ENCODE measurements at places on chromosomes 1 and 21.

DNA sequence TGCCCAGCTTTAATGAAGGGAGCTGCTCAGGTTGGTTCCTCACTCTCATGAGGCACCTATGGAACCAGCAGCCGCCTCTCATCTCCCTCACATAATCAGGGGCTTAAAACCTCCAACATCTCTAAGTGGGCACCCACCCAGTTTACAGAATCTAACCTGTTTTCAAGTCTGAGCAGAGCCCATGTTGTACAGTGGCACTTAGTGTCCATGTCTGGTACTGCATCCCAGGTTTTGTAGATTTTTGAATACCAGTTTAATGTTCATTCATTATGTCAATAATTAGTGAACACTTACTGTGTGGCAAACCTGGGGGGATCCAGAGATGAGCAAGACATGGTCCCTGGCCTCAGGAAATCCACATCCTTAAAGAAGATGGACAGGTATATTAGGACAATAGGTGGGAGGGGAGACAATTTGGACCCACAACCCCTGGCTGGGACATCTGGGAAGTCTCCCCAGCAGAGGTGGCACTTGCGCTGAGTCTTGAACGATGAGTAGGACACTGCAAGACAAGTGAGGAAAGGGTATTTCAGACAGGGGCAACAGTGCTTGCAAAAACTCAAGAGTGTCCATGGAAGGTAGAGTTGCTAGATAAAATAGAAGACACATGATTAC lies 83.3 kb downstream of the LACTBL1 start:
- DNase-seq, result peak; percentile 9

DNA sequence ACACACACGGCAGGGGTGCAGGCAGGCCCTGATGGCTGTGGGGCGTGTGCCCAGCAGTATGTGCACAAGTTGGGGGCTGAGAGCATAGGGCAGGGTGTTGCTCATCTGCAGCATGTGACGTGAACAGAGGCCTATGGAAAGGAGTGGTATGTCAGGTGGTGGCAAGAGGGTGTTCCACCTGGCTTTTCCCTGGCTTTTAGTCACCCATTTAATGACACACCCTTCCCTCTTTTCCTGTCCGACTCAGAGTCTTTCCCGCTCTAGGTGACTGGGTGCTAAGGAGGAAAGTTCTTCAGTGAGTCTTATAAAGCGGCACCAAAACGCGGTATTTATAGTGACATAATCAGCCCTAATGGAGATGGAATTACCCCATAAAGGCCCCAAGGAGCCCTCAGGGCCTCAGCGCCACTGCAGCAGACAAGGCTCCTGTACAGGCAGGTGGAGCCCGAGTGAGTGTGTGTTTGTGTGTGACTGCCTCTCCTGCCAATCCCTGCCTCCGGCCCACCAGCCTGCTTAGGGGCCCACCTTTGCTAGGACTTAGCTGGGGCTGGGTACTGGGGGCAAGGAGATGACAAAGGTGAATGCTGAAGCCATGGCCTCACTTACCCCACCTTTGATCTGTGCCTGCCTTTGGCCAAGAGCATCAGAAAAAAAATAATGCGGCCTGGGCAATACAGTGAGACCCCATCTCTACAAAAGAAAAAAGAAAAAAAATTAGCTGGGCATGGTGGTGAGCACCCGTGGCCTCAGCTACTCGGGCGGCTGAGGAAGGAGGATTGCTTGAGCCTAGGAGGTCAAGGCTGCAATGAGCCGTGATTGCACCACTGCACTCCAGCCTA lies 3.3 kb upstream of the EPHA2 start:
- no peak for DNase-seq

DNA sequence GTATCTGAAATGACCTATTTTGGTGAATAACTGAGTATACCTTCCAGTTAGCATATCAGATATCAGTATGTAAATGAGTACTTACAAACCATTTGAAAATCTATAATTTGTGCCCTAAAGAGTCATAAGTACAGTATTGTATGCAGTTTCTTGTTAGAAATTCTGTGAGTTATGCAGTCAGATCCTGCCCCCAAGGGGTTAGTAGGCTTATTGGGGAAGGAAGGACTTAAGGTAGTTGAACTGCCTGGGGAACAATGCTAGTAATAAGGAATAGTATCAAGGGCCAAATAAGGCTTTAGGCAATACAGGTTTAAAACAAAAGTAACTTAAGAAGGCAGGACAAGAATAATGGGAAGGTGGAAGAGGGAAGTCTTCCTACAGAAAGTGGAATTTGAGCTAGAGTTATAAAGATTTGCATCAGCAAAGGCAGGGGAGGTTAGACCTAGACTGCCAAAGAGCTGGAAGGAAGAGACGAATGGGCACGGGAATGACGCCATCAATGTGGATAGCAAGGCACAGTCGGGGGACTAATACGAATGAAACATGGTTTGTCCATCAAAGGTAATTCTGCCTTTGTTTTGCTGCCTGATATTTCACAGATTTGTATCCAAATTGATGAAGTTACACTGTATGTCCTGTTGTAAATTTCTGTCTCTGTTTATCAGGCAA lies 182.9 kb upstream of the DPYD start:
- no peak for DNase-seq

DNA sequence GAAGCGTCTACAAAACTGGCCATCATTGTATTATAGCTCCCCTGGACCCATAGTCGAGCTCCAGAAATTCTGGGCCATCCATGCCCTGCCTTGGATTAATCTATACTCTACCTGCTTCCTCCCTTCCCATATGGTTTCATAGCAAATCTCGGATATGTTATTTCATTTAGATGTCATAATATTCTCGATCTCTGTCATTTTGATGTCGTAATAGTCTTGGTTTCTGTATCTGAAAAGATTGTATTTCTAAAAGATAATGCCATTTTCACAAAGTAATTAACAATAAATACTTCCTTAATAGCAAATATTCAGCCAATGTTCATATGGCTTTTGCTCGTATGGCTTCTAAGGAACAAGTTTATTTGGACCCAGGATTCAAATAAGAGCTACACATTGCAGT lies 35.1 kb downstream of the DIP2A start:
- no peak for DNase-seq

- no peak for DNase-seq
Observed at GRCh38 chr1:15957221-15958095, 18.4 kb downstream of the ZBTB17 start.

GRCh38 chr1:235670157-235670776 lies 20.7 kb upstream of the GNG4 start:
- no peak for DNase-seq

DNA sequence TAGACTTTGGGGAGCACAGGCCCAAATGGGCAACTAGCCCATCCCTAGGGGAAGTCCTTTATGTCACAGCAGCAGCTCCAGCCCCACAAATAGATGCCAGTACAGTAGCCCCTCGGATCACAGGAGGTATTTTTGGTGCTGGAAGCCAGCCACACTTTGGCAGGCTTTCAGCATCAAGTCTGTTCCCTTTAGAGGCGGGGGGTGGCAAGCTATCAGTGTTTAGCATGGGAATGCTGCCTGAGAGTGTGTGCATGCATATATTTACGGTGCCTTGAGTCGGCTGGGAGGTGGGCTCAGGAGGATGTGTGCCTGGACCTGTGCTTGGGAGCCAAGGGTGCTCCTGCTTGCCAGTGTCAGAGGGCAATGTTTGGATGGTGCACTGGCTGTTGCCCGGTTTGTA lies 3.5 kb upstream of the PLXNA2 start:
- no peak for DNase-seq

GRCh38 chr1:54697896-54698295 lies 17.8 kb upstream of the TTC4 start:
- DNase-seq, result no peak

DNA sequence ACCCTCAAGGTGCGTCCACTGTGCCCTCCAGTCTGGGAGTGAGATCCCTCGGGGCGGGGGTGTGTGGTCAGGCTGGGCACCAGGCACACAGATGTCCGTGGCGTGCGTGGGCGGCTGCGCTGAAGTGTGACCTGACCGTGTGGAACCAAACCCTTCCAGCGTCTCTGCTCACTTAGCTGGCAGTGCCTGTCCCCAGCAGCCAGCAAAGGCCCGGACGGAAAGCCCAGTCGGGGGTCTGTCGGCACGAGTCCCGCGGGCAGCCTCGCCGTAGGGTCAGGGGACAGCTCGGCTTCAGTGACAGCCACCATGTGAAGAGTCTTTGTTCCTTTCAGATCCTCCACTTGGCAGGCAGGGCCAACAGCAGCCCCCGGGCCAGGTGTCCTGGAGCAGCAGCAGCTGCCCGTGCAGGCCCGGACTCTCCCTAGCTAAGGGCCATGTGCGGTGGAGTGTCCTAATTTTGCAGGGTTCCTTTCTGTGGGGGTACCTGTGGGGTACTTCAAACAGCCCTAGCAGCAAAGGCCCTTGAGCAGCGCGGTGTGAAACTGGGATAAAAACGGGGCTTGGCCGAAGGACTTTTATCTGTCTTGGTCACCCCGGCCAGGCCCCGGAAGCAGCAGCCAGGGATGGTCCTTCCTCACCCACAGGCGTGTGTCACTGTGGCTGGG lies 11.6 kb downstream of the TTLL10 start:
- no peak for DNase-seq

DNA sequence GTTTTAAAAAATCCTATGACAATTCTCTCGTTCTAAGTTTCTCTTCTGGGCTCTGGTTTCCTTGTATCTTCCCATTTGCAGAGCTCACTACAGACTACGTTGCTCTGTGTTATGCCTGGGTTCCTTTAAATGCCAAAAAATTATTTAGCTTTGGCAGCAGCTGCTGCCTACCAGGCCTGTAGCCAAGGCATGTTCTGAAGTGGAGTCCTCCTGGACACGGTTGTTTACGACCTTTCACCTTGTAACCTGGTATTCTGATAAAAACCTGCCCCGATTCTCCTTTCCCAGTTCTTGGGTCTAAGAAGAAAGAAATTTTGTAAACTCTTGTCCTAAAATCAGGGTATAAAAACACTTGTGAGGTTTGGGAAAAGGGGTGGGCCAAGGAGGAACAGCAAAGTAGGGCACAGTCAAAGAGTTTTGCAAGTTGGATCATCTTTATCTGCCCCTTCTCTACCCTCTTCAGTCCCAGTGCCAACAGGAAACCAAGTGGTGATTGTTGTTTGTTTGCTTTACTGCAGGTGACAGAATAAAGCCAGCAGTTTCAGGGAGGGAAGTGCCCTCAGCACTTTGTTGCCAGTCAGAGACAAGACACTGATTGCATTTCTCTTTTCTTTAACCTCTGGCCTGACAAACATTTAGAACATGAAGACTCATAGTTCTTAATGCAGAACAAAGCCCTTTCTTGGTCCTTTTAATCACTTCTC lies 3.1 kb upstream of the TXNIP start:
- no peak for DNase-seq

- DNase-seq, result no peak
Observed at GRCh38 chr1:62810420-62811274, 26.7 kb downstream of the ATG4C start.

DNA sequence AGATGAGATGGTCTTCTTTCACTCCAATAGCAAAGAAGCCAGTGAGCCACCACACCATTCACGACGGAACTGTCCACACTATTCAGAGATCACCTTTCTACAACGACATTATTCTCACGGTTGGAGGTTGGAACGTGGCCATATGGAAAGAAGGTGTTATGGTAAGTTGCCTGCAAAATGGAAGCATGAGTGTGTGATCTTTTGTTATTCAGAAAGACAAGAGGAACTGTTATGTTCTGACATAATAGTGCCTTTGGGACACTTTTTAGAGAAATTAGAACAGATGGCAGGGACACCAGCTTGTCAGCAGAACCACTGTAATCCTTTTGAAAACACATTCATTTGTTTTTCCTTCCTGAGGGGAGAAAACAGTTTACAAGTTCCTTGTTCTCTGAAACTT lies 75.8 kb upstream of the MCOLN3 start:
- no peak for DNase-seq

GRCh38 chr1:29563571-29563970 lies 327.2 kb downstream of the PTPRU start:
- no peak for DNase-seq

GRCh38 chr21:39125752-39126485 lies 57.3 kb downstream of the PSMG1 start:
- peak; percentile 40 for DNase-seq

DNA sequence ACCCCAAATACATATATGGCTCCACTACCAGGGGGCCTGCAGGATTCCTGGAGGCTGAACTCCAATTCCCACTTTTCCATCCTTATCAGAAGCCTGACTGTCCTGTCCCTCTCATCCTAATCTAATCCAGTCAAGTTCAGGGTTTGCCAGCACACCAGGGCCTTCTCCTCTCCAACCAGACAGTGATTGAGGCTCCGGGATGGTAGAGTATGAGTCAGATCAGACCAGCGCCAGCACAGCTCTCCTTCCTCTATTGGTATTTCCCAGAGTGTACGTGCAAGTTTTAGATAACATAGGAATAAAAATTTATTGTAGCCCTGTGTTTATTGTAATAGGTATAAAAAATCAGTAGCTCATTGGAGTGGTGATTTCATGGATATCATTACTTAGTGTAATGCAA lies 24.5 kb upstream of the RCSD1 start:
- DNase-seq, result no peak

DNA sequence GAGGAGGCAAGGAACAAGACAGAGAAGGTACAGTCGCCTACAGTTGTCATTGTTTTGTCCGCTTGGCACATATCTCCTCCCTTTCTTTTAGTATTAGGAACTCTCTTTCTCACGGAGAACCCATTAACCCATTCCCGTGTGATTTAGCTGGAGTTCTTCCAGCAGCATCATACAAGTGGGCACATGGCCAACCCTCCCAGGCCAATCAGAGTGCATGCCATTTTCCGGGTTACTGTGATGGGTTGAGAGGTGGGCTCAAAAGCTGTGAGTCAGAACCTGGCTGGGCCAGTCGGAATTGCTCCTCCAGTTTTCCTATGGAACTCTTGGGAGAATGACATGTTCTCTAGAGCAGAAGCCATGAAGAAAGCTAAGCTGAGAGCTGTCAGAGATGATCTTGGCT lies 83.1 kb upstream of the SOD1 start:
- no peak for DNase-seq

- DNase-seq, result no peak
Observed at GRCh38 chr1:42876009-42876408, 29.6 kb downstream of the ZNF691 start.

GRCh38 chr1:9385801-9386573 lies 93.3 kb downstream of the SPSB1 start:
- DNase-seq, result no peak

GRCh38 chr21:37281993-37282392 lies 14.9 kb upstream of the VPS26C start:
- no peak for DNase-seq

GRCh38 chr1:233086961-233087881 lies 136.8 kb downstream of the NTPCR start:
- DNase-seq, result no peak

DNA sequence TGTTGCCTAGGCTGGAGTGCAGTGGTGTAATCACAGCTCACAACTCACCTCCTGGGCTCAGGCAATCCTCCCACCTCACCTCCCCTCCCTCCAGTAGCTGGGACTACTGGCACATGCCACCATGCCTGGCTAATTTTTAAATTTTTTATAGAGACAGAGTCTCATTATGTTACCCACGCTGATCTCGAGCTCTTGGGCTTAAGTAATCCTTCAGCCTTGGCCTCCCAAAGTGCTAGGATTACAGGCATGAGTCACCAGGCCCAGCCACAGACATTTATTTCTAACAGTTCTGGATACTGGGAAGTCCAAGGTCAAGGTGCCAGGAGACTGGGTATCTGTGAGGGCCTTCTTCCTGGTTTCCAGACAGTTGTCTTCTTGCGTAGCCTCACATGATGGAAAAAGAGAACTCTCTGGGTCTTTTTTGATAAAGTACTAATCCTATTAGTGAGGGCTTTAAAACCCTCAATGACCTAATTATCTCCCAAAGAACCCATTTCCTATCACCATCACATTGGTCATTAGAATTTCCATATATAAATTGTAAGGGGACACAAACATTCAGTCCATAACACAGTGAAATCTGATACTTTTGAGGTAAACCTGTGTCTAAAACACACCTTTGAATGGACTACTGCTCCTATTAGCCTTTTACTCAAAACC lies 67.9 kb downstream of the PHACTR4 start:
- DNase-seq, result peak; percentile 60
